RPMI8226 (cell line): ENCODE measurements at places on chromosomes 4 and X.
A peak's percentile ranks its signal among the peaks of the same experiment; 100 is the strongest.

DNA sequence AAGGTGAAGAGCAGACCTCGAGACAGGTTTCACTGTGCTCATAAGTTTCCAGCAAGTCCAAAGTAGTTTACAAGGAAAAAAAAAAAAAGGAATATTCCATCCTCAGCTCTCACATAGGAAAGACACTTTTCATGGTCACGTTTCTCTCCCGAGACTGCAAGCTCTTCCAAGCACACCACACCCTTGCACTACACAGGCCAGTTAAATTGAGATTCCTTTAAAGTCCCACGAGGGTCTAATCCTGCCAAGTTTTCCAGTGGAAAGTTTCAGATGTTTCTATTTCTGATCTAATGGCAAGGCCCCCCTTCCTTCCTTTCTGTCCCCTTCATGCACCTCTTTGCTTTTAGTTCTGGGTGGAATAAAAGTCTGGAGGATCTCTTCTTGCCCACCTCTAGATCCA lies 67.9 kb upstream of the PCDH19 start:
- DNase-seq = no peak

DNA sequence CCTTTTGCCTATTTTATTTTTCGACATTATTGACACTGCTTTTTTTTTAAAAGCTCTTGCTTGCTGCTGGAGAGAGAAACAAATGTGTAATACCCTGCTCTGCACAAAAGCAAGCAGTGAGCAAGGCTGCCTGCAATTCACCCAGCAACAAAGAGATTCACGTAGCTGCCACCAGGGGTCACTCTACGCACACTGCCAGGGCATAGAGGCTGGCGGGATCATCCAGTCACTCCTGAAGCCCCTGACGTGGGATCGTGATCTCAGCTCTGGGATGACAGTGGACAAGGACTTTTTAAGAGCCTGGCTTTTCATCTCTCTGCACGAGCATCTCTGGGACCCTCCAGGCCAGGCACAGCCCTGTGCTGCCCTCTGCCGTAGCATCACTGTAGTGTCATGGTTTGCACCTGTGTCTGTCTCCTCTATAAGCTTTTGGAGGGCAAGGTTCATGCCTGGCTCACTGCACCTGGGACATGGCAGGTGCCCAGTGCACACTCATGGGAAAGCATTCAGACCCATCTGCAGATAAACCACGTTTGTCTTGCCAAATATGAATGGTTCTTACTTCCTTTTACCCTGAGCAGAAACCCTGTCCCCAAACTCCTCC lies 19.8 kb downstream of the C4orf50 start:
- DNase-seq = peak; percentile 84

- DNase-seq = no peak
These were observed 32.7 kb downstream of the ALPK1 start for GRCh38 chr4:112329672-112330375.

- DNase-seq = peak; percentile 63
These were observed 9.2 kb upstream of the RNF150 start for GRCh38 chr4:141142423-141142822.

DNA sequence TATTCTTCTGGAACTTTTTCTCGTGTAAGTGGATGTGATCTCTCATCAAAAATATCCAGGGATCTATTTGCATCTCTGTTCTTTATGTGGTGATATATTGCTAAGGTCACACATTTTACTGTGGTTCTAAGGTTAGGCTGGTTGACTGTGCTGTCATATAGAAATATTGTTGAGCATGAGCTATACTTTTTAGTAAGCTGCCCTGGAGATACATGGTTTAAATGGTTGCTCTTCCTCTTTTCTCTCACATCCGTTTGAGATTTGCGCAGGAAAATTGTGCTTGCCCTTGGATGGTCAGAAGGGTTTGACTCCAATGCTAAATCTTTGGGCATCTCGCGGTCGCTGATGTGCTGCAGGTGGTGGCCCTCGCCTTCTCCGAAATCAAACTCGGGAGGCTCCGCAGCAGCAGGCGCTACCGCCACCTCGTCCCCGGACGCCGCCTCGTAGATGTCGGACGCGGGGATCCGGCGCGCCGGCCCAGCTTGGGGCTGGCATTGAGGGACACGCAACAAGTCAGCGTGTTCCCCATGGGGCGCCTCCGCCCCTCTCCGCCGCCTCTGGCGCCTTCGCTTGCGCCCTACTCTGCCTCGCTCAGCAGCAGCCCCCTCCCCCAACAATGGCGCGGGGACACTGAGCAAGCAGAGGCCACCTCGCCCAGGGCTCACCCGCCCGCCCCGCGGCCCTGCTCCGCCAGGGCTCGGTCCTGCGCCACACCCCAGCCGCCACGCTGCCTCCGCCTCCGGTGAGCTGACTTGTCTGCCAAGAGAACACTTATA lies 154.5 kb downstream of the MSN start:
- DNase-seq = no peak

DNA sequence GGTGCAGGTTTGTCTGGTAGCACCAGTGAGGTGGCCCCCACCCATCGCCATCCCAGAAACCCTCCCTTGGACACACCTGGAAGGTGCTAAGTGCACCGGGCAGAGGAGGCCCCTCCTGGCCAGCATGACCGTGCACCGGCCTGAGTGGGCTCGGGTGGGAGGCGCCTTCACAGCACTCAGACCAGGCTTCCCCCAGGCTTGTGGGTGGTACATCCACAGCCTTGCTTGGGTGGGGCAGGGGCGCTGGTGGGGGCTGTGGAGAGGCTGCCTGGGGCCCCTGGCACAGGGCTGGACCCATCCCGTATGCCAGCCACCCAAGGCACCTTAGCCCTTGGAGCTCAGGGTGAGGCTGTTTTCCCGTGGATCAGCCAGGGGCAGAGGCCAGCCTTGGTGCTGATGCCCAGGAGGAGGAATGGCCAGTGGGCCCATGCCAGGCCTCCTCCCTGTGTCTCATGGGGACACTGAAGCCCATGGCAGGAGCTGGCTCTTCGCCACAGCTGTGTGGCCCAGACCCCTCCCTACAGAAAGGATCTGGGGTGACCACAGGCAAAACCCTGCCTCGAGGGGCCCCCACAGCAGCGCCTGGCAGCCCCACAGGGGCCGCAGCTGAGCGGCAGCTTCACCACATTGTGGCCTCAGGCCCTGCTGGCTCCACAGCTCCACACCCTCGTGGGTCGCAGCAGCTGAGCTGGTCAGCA lies 21.4 kb downstream of the NKX1-1 start:
- DNase-seq = no peak

GRCh38 chr4:67909905-67910584 lies 26.2 kb upstream of the TMPRSS11D start:
- peak; percentile 20 for DNase-seq

- DNase-seq = no peak
These were observed 607.1 kb upstream of the DIPK2B start for GRCh38 chrX:45807572-45808425.
